ENCODE measurements at places on chromosomes 2 and 18.

DNA sequence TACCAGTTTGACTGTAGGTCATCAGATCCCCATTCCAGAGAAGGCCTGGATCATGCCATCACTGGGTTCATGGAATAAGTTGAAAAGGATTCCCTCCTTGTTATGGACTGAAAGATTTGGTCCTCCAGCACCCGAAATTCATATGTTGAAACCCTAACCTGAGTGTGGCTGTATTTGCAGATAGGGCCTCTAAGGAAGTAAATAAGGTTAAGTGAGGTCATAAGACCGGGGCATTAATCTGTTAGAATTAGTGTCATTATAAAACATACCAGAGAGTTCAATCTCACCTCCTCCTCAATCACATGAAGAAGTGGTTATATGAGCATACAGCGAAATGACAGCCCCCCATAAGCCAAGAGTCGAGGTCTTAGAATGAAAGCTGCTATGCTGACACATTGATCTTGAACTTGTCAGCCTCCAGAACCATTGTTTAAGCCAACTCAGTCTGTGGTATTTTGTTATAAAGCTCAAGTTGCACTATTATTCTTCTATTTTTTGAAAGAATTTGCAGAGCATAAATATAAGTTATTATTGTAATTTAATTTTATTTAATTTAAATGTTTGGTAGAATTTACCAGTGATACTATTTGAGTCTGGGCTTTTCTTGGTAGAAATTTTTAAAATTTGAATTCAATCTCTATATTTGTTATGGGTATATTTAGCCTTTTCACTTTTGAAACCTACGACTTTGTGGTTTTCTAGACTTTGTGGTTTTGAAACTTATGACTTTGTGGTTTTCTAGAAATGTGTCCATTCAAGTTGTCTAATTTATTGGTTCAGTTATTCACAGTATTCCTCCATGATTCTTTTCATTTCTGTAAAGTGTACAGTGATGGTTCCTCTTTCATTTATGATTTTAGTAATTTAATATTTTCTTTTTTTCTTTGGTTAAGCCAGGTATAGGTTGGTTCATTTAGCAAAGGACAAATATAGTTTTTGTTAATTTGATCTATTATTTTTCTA, 1206.7 kb upstream of the CDH2 start:
- no peak for DNase-seq

GRCh38 chr2:205720451-205720902, 38.2 kb downstream of the NRP2 start:
- no peak for DNase-seq

- peak; percentile 86 for DNase-seq
Measured at GRCh38 chr2:154623819-154624218, 74.7 kb upstream of the KCNJ3 start.

DNA sequence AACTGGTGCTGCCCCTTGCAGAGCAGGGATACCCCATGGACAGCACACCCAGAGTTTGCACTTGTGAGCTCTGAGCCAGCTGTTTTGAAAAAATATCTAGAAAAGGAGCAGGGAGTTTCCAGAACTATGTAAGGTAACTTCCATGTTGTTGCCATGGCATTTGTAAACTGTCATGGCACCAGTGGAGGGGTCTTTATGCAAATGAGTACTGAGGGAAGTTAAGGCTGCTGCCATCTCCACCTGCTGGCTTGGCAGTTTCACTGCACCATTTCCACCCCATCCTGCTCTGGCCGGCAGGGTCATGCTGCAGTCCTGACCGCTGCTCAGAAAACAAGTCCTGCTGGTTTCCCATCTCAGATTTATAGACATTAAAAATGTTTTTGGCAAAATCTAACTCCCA, 52.3 kb upstream of the SNTG2 start:
- DNase-seq = no peak

DNA sequence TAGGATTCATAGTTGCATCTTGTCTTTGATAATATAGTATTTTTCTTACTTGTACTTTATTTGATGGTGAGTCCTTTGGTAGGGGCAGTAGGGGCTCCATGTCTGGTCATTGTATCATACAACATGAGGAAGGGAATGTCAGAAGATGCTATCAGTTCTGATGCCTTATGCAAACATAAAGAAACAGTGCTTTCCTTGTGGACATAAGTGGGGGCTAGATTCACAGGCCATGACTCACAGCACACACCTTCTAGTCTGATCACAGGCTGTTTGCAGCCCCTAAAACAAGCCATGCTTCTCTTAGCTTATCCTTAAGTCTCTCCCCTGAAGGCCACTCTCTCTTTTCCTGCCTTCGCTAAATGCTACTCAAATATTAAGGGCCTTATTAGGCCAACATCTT, 10.7 kb upstream of the SLC14A1 start:
- DNase-seq = no peak

GRCh38 chr2:25419678-25420242, 78.0 kb upstream of the DNMT3A start:
- DNase-seq = no peak

GRCh38 chr2:214730800-214731407, 78.6 kb downstream of the BARD1 start:
- no peak for DNase-seq

- no peak for DNase-seq
Measured at GRCh38 chr2:42045352-42045751, 2.5 kb upstream of the PKDCC start.

DNA sequence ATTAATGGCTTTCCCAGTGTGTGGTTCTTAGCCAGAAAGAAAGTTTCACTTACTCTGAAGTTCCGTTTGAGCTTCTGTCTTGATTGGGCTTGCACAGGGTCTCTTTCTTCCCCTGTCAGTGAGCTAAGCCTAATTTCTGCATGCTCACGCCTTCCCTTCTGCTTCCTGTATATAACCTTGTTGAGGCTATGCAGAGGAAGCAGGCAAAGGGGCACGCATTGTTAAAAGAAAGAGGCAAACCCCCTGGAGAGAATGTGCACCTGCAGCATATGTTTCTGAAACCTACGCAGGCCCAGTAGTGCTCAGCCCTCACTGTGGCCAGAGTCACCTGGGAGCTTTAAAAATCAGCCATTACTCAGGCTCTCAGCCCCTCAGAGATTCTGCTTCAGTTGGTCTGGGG, 14.5 kb upstream of the PLA2R1 start:
- no peak for DNase-seq

GRCh38 chr2:190514676-190515075, 19.8 kb downstream of the NEMP2 start:
- no peak for DNase-seq

DNA sequence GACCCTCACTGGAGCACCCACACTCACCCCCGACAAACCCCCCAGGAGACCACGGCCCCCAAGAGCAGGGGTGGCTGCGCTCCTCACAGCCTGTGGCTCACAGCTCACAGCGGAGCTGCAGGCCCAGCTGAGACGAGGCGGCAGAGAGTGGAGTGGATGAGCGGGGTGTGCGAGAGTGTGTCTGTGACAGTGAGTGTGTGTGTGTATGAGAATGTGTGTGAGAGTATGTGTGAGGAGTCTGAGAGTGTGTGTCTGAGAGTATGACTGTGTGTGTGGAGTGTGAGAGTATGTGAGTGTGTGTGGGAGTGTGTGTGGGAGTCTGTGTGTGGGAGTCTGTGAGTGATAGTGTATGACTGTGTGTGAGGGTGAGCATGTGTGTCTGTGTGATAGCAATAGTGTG, 55.3 kb upstream of the ID2 start:
- DNase-seq = no peak

- DNase-seq = no peak
Measured at GRCh38 chr2:23713351-23713750, 213.6 kb downstream of the ATAD2B start.

GRCh38 chr2:24993406-24994145, 21.8 kb upstream of the DNAJC27 start:
- DNase-seq = no peak

DNA sequence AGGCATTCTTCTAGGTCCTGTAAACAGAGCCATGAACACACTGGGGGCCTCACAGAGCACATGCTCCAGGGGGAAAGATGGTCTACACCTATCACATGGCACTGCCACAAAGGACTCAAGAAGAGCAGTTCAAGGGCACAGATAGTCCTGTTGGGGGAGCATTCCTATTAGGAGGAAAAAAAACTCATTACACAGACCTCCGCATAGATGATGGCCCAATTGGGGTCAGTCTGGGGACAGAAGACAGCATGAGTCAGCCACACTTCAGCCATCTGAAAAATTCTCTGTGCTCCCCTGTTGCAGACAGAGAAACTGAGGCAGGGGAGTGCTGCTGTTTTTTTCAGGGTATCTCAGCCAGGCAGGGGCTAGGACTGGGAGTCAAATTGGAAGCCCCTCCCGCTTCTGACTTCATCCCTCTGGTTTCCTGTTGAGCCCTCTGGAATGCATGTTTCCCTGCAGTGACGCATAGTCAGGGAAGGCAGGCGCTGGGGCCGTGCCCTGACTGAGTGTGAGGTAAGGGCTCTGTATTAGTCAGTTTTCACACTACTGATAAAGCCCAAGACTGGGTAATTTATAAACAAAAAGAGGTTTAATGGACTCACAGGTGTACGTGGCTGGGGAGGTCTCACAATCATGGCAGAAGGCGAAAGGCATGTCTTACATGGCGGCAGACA, 67.9 kb downstream of the RHOB start:
- DNase-seq = no peak

- DNase-seq = no peak
Measured at GRCh38 chr18:61183798-61184197, 149.4 kb upstream of the CDH20 start.

DNA sequence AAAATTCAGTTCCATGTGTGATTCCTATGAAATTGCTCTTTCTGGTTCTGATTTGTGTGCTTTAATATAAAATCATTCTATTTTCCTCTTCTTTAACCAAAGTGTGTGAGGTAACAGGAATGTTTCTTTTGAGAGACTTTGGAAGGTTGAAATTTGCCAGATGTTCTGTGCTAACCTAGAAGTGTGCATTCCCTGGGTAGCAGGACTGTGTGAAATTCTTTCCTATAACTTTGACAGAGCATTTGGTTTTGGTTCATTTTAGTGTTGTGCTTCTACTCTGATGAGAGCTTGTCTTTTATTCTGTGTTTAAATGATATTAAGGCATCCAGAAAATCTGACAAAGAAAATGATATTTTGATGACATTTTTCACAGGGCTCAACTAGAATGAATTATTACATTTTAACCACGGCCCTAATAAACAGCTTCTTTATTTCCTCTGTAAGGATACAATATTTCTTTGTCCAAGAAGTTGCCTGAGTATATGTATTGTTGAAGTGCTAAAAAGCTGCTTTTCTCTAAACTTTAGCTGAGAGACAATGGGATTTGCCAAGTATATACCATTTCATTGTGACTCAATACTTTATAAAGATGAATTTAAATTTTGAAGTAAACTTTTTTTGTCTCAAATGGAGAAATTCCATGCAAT, 34.7 kb upstream of the DLX1 start:
- DNase-seq = no peak

DNA sequence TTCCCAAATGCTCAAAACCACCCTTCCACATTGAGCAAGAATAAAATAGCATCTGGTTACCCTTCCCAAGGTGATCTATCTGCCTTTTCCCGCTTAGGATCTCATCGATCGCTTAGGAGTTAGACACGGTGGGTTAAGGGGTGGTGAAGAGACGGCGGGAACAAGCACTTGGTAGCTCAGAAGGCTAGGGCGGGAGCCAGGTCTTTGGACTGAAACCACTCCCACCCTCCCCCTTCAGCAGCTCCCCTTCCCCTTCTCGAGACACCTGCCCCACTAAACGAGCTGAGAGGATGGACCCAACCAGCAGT, 513 bp downstream of the THOC1 start:
- peak; percentile 10 for DNase-seq

GRCh38 chr2:30217644-30218337, 13.5 kb upstream of the LBH start:
- DNase-seq = peak; percentile 76

GRCh38 chr2:68643011-68643873, at the start of gene PROKR1:
TSS of gene PROKR1 (plus strand) at chr2:68643579. CDS start at chr2:68645822, 2,243 bp downstream.
- DNase-seq = no peak

DNA sequence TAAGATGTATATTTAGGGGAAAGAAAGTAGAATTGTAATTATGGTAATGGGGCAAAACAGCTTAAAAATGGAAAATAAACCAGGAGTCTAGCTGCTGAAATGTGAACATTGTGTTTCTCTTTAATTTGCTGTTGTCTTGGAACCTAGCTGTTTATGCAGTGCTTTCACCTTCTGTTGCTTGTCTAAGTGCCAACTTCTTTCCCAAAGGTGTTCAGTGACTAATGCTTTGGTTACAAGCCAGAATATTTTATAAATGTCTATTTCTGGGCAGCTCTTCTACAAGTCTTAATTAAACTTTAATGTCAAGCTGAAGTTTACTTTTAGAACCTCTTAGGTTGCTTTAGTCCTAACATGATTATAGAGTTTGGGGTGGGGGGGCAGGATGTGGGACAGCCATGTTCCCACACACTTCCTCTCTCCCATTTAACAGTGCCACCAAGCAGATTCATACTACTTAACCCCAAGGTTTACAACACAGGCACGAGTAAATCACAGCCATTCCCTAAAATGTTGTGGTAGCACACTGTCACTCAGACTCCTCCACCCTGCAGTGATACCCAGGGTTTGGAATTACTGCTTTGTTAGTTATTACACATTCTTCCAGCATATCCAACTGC, 60.6 kb downstream of the ITGA4 start:
- no peak for DNase-seq

GRCh38 chr2:12734914-12735654, 18.3 kb downstream of the TRIB2 start:
- DNase-seq = no peak

GRCh38 chr2:95315801-95316411, 18.8 kb downstream of the KCNIP3 start:
- no peak for DNase-seq

DNA sequence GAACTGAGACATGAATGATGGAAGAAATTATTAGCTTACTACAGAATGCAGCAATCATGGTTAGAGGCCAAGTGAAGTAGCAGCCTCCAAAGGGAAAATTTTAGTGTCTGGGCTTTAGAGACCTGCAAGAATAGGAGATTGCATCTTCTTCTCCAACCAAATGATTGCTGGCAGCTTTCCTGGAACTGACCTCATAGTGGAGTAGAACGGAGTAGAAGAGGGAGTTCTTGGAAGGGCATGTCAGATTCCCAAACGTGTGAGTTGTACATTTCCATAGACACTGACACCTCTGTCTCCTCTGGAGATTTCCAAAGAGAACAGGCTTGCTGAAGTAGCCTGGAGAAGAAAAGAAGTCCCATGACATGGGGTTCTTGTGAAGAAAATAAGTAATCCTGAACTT, 169.8 kb upstream of the ERBB4 start:
- DNase-seq = no peak

DNA sequence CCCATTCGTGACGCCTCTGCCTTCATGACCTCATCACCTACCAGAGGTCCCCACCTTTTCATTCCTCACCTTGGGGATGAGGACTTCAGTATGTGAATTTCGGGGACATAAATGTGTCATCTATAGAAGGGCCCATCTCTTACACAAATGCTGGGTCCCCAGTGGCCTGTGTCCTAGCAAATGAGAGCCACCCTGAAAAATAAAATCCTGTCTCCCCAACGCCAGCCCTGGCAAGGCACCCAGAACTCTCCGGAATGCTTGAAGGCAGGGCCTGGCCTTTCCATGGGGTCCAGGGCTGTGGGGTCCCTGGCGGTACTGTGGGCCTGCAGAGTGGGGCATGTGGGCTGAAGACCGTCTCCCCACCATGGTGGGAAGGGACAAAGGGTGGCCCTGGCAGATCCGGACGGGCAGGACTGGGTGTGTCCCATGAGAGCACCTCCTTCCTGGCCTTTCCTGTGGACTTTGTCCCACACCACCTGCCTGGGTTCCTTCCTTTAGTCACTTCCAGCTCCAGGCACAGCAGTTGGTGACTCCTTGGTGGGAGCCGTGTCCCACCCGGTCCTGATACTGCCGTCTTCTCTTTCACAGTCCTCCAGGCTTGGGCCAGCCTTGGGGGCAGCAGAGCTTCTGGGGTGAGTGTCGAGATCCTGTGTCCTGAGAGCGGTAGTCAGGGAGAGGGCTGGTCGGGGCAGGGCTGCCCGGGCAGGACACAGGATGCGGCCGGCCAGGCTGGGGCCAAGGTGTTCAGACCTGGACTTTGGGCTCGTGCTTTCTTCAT, 18.6 kb downstream of the CAPN10 start:
- DNase-seq = no peak
